EL (cell line): ENCODE measurements at places on chromosomes 7 and 10.

DNA sequence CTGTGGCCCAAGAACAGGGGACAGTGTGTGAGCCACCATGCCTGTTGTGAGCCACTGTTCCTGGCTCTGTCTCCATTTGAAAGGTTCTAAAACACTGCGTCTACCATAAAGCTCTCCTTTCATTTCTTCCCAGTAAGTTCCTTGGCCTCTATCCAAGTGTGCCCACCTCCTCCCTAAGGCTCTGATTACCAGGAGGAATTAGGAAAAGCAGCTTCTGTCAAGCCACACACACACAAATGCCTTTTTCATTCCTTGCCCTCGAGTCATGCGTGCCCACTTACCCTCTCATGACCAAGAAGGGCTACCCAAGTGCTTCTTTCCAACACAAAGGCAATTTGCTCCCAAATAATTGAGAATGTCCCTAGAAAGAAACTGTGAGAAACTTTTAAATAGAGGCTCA is 70.8 kb upstream of the PARD3 start:
- peak; percentile 47 for DNase-seq

DNA sequence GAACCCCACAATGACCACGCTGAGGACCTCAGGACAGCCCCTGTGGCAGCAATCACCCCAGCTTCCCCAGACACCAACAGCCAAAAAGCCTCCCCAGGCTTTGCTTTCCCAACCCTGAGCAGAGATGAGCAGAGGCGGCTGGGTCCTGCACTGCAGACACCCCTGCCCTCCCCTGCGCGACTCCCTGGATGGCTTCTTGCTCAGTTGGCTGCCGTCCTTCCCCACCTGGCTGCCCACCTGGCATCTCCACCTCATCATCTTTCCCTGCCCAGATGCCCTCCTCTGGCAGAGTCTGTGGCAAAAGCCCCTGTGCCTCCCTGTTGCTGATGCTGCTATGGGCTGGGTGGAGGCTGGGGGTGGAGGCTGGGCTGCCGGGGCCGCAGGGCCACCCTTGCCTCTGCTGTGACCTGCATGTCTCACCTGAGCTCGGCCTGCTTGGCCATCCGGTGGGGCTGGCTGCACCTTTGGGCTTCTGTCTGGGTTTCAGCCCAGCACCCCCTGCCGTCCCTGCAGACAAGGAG is 567.7 kb downstream of the TCERG1L start:
- DNase-seq = no peak

DNA sequence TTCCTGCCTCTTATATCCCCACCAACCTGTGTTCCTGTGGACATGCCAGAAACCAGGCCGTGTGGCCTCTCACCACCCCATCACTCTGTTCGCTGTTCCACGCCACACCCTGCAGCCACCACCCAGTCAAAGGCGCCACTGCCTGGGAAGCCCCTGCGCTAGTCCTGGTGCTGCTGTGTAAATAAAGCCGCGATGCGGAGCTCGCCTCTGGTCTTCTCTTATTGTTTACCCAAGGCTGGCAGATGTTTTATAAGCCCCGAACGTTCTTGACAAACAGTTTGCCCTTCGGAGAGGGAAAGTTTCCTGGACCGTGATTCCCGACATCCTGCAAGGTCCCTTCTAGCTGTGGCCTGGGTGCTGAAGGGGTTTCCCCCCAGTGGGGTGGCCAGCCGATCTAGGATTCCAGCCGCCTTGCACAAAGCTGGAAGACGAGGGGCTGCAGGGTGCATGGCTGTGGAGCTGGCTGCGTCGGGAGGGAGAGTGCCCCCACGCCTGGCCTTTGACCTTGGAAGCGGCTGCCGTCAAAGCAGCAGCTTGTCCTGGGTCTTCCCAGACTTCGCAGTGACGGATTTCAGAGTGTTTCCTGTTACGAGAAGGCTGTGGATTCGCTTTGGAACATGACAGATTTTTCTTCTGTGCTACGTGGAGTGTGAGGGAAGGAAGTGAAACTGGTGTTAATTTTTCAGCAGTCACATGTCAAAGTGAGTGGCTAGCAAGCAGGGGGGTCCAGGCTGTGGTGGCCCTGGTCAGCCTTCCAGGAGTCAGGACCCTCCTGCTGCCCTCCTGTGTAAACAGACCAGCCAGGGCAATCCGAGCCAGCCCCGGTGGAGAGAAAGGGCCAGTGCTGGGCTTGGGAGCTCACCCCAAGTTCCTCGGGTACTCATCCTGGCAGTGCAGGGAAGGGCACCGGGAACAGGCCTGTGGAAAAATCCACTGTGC is 61.6 kb downstream of the LHPP start:
- no peak for DNase-seq

GRCh38 chr7:132461032-132461592 is 115.2 kb downstream of the PLXNA4 start:
- DNase-seq = no peak

GRCh38 chr10:72502581-72502980 is 123.3 kb downstream of the MICU1 start:
- DNase-seq = peak; percentile 25

DNA sequence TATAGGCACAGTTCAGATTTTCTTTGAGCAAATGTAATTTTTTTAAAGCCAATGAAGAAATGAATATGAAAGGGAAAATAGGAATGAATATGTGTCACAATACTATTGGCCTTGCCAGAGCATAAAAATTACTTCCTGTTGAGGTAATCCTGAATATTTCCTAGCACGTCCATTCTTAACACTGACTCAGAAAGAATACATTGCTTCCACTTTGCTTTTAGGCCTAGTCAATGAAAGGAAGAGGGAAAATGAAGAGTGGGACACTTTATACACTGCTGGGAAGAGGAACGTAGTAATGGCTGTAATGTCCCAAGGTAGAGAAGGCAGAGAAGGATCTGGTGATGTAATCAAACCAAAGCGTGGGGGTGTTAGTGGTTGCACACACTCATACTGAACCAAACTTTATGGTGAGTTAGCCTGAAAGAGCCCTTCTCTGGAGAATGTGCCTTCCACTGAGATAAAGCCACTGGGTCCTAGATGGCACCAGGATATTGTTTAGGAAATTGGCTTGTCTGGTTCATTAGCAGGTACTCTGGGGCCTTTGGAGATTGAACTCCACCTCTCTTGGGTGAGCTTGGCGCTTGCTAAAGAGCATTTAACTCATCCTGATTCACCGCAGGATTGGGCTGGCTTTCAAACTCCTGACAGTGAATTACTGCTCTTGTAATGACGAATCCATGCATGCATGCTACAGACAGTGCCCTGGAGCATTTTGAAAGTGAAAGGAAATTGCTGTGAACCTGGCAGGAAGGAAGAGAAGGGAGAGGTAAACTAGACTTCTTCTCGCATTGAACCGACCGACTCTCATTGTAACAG is 254.9 kb downstream of the KIAA1217 start:
- peak; percentile 94 for DNase-seq

GRCh38 chr10:132362151-132362611 is 30.2 kb downstream of the LRRC27 start:
- DNase-seq = no peak

DNA sequence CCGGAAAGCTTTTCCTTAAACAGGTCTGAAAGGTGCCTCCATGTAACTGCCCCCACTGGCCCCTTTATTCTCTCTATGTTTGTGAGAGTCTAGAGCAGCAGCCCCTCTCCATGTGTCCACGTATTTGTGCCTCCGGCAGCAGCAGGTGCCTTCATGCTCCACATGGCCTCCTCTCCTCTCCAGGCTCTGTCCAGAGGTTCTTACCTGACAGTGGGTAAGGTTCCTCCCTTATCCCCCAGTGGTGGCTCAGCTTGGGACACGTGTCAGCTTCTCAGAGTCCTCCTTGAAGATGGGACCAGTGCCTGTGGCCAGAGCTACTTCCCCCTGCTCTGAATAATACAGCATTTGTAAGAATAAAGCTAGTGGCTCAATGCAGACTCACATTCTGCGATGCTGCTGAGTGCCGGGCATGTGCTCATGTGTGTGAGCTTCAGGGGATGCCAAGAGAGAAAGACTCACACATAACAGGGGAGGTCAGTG is 7.9 kb downstream of the CALML3 start:
- no peak for DNase-seq

GRCh38 chr7:130879191-130879590 is 145.2 kb upstream of the KLF14 start:
- no peak for DNase-seq

DNA sequence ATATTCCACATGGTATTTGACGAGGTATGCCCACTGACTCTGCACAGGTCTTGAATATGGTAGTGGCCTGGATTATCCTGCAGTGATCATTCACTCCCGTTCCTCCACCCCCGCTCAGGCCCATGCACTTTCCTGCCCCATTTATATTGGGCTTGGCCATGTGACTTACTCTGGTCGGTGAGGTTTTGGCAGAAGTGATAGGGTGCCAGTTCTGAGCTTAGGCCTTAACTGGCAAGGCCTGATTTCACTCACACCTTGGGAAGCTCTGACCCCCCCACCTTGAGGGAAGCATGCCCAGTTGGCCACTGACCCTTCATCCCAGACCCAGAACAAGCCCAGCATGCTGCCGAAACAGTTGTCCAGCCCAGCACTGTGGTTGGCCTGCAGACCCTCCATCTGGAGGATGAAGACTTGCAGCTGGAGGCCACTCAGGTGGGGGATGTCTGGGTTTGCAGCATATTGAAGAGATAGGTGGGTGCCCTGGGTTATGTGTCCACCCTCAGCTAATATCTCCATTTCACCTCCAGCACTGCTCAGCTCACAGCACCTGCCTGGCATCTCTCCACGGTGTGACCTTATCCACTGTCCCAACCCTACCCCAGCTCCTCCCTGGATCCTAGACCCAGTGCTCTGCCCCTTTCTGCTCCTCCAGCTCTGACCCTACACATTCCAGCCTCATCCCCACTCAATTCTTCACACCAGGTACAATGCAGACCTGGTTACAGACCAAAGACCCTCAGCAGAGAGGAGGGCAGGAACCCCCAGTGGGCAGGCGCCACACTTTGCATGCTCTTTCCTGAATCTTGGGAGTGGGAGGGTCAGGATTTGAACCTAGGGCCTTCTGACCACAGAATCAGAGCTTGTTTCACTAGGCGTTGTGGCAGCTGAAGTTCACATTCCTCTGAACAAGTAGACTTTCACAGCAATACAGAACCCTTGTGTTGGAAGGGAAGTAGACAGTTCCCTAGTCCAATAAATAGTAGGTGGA is 138.1 kb upstream of the CHST15 start:
- no peak for DNase-seq

- DNase-seq = peak; percentile 57
Observed at GRCh38 chr10:21534604-21535493, 817 bp downstream of the MLLT10 start.

DNA sequence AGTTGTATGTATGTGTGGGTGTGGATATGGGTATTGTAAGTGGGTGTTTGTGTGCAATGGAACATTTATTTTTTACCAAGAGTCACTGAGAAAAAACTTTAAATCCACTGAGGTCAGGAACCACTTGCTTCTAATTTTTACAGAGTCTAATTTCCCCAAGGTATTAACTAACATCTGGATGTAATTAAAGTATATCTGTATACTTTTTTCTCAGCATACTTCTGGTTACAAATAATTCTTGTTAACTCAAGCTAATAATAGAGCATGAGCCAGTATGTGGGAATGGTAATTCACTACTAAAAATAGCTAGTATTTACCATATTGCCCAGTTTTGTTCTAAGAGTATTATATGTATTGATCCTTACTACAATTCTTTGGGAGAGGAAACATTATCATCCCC is 24.6 kb upstream of the STEAP4 start:
- DNase-seq = no peak

- peak; percentile 60 for DNase-seq
Observed at GRCh38 chr10:69051303-69051702, 36.6 kb upstream of the SRGN start.

DNA sequence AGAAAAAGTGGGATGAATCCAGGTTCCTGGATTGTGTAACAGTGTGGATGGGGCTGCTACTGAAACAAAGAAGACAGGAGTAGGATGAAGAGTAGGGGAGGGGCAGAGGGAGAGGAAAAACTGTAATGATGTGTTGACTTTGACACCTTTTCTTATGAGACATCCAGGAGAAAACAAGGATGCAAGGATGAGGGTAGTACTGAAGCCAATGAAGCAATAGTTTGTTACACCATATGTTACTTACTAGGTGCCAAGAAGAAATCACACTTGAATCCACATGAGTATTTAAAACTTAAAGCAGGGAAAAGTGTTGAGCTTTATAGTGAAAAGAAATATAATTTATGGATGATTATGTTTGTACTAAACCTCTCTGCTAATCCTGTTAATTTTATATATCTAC is 420.6 kb downstream of the ARL4A start:
- DNase-seq = no peak

DNA sequence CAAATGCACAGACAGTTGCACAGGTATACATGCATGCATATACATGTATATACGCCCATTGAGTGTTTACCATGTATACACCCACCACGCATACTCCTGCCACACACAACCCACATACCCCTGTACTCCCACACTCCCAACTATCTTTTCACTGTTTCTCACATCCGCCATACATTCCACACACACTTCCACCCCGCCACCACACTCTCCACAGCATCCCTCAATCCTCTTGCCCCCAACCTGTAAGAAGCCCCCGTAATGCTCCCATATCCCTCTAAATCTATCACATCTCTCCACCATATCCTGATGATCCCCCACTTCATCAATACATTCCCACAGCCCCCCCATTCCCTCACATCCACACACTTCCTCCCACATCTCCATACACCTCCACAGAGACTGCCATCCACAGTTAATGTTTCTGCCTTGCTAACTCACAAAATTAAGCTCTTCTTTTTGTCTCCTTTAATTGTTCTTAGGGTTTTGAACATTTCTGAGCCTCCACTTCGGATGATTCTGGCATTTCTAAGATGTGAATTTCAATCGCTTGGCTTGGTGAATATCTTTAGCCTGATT is 47.4 kb downstream of the GPR158 start:
- DNase-seq = no peak
